ENCODE measurements at places on chromosomes 6 and 20.

DNA sequence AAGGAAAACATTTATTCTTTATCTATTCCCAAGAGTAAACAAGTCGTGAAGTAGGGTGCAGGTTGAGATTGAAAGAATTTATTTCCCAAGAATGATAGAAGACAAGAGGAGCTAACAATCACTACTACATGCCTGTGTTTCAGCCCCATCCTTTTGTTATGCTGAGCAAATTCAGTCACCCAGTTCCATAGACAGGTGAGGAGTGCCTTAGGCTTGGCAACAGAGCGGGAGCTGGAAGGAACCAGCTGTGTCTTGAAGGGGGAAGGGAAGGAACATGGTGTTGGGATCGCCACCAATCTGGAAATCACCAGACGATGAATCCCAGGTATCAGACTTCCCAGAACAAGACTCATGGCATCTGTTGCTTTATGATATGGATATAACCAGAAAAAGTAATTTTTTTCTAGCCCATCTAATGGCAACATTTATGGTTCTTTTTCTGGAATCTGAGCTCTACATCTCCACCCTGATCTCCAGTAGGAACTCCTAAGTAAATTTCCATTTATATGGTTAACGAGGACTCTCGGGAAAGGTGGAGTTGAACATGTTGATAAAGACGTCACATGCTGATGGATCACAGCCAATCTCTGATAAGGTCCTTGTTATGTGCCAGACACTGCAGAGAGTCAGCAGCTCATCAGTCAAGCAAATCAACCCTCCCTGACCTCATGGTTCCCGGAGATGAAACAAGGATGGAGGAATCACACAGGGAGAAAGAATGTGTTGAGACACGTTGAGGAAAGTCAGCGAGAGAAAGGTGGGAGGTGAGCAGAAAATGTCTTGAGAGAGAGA lies 344.9 kb downstream of the SMOC2 start:
- DNase-seq, result peak; percentile 44

DNA sequence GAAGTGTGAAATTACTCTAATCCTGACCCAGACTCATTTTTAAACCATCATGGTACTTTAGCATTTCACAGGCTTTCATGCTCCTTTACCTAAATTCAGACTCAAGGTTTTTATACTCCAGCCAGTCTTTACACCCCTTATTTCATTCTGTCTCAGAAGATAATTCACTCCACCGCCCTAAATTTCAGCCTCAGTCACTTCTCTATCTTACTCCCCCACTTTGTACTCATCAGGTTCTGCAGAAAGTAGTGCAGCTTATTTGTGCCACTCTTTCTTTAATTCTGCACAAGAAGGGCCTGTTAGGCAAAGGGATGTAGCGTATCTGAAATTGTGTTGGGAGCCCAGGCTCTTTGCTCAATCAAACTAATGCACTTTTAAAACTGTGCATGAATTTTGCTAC lies 205.5 kb downstream of the ARHGAP18 start:
- no peak for DNase-seq

DNA sequence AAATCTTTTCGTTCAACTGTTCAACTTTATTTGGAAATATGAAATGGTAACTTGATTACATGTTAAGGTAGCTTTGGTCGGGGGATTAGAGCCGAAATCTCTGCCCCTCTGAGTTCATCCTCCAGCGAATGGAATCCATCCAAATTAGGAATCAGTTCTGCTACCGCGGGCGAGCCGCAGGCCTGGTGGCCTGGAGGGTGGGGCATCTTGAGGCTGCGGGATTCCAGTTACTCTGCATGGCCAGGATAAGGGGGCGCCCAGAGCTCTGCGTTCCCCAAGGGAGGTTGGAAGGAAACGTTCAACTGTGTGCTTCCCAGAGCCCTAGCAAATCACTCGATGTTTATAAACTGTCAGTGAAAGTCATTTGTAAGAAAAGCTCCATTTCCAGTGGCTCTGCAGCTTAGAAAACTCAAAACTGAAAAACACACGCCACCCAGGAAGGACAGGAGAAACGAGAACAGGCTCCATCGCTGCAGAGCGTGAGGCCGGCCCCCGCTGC lies 262.2 kb downstream of the TAF4 start:
- DNase-seq, result no peak

GRCh38 chr20:46135856-46136633 lies 17.9 kb downstream of the CD40 start:
- DNase-seq, result no peak

DNA sequence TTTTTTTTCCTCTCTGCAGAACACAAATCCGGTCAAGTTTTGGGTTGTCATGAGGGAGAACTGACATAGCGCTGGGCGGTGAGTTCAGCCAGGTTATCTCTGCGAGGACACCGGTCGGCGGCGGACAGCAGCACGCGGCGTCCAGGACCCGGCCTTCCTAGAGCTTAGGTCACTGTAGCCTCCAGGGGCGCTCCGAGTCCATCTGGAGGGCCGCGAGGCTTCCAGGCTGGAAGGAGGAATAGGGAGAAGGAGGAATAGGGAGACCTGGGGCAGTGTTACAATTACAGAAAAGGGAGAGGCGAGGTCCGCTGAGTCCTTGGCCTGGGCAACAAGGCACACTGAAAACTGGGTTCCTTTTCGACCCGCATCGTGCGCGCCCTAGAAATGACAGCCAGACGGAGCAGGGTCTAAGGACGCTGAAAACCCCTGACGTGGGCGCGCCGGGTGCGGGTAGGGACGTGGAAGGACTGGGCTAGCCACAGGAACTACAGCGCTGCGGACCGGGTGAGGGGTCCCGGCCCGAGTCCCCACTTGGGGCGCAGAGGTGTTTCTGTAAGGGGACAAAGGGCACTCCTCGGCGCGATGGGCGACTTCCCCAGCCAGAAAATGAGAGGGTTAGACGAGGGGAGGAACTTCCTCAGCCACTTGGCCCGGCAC lies 536 bp upstream of the FNDC1 start:
- no peak for DNase-seq

GRCh38 chr6:89025633-89026032 lies 54.9 kb upstream of the PNRC1 start:
- peak; percentile 70 for DNase-seq

GRCh38 chr20:19981031-19981451 lies 36.1 kb upstream of the NAA20 start:
- DNase-seq, result no peak

- no peak for DNase-seq
These were observed 8.8 kb downstream of the GSTA2 start for GRCh38 chr6:52754443-52754842.

GRCh38 chr6:6248651-6249050 lies 71.8 kb downstream of the F13A1 start:
- no peak for DNase-seq

DNA sequence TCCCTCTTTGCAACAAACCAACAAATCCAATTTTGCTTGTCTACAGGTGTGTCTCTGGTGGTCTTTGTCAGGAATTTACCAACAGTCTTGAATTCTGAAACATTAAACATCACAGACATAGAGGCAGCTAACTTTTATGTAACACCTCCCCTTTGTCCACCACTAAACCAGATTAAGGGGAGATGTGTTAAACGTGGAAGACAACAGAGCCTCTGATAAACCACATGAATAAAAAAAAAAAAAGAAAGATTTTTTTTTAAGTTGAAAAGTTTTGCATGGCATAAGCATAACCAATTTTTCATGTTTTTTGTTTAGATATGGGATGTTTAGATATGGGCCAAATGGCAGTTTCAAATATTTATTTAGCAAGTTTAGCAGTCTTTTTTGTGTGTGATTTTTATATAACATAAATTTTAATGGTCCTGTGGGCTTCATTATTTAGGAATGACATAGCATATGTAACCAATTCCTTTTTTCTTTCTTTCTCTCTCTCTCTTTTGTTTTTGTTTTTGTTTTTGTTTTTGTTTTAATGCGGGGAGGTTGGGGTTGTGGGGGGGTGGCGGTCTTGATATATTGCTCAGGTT lies 60.7 kb upstream of the BTN3A2 start:
- DNase-seq, result no peak

DNA sequence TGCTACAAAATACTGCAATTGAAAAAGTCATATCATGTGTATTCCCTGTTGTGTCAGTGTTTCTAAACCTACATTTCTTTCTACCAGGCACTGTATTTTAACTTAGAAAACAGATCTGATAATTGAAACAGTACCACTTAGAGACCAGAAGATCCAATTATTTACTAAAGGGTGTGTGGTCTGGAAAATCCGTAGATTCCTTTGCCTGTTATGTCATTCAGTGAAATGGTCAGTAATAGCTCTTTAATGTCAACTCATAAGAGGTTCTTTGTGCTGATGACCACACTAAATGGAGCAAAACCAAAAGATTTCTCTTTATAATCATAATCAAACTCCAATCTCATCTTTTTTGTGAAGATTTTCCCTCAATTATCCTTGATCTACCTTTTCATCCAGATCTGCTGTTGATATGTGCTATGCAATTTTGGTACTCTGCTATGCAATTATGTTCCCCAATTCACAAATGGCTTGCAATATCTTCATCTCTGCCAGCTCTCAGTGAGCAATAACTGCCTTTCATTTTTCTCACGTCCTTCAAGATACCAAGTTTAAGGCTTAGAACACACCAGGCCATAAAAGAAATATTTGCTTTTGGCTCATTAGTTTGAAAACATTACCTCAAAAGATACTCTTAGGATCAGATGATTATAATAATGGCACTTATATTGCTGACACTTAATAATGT lies 165.5 kb downstream of the MOXD1 start:
- no peak for DNase-seq

DNA sequence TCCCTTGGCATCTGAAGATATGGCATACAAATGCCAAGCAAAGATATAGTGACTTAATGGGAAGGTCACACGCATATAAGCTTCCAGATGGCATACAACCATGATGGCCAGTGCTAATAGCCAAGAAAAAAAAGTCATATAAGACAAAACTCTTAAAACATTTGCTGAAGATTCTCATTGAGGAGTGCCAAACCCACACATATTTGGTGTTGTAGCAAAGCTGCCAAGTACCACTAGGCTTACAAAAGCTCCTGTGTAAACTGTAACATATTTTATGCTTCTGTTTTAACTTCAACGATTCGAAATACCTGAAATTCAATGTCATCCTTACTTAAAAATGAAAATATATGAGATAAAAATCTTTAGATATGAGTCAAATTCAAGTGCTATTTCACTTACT lies 123.0 kb downstream of the HMGCLL1 start:
- DNase-seq, result no peak

- no peak for DNase-seq
These were observed 10.5 kb upstream of the SRXN1 start for GRCh38 chr20:663315-664090.

GRCh38 chr20:35007891-35008290 lies 52.2 kb downstream of the MYH7B start:
- no peak for DNase-seq

DNA sequence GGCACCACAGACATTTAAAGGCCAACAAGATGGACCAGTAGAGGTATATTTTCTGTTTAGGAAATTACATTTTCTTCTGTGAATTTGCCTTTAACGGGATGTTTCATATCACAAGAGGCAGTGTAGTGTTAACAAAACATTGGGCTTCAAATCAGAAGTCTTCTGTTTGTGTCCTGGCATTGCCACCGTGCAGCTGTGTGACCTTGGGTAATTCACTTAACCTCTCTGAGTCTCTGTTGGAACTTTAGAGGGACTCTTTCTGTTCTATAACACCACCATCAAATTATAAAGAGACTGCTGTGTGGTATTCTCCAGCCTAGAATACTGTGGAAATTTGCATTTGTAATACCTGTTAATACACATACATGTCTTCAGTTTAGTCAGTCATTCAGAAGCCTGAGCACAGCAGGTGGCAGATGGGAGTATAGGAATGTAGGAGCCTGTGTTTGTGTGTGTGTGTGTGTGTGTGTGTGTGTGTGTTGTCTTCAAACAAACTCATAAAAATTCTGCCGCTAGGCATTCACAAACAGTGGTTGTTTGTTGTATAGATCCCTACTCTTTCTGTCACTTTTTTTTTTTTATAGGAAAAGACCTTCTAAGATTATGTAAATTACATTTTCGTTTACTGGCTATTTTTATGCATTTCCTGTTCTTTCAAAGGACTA lies 22.6 kb downstream of the UST start:
- no peak for DNase-seq

DNA sequence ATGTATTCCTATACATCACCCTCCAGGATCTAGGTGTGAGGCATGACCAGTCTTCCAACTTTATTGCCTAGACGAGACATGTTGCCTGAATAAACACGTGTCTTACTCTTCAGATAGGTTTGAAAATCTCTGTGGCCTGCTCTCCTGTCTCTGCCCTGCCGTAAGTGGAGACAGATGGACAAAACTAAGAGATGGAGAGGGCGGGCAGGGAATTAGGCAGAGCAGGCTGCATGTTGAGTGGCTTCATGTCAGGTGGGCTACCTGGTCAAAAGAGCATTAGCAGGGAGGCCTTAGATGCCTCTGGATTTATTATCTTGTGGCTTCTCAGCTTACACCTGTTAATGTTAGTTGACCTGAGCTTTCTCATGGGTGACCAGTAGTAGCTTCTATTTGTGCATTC lies 59.0 kb upstream of the TULP4 start:
- DNase-seq, result no peak

DNA sequence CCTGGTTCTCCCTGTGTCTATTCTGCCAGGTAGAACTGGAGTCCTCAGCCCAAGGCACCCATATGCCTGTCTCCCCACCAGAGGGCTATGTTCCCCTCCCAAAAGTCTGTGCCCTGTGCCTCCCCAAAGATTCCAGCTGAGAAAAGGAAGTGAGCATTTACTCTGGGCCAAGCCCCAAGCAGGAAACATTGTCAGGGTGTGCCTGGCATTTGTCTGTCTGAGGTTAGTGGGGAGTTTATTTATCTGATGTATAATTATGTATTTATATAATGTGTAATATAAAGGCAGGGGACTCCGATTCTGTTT lies 5.6 kb downstream of the GDF5 start:
- DNase-seq, result no peak

GRCh38 chr6:89386917-89387491 lies 25.1 kb downstream of the RRAGD start:
- no peak for DNase-seq

DNA sequence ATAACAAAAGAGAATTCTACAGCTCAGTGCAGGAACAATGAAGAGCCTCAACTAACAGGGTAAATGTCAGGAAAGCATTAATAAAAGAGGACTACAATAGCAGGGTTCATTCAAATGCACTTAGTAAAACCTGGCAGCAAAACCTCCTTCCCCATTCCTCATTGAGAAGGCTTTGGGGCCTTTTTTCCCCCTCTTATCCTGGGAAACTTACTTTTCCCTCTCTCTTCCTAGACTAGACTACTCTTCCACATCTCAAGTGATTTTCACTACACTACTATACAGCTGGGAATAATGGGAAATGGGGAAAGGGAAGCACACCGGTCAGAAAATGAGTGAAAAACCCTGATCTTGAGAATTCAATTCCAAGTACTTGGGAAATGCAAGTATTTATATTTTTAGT lies 10.1 kb downstream of the ROMO1 start:
- no peak for DNase-seq

DNA sequence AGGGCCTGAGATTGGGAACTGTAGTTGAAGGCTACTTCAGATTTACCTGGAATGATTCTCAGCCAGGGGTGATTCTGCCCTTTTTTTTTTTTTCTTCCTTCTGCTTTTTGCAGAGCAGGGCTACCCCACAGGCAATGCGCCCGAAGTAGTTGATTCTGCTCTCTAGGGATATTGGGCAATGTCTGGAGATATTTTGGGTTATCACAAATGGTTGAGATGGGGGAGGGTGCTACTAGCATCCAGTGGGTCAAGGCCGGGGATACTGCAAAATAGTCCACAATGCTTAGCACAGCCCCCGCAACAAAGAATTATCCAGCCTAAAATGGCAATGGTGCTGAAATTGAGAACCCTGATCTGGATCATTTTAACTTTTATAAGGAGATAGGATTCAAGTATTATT lies 71.2 kb upstream of the ZMYND8 start:
- DNase-seq, result no peak
